ENCODE measurements at places on chromosomes 16 and 17.

GRCh38 chr17:7922269-7922844, 6.3 kb upstream of the RNF227 start:
- no peak for DNase-seq

DNA sequence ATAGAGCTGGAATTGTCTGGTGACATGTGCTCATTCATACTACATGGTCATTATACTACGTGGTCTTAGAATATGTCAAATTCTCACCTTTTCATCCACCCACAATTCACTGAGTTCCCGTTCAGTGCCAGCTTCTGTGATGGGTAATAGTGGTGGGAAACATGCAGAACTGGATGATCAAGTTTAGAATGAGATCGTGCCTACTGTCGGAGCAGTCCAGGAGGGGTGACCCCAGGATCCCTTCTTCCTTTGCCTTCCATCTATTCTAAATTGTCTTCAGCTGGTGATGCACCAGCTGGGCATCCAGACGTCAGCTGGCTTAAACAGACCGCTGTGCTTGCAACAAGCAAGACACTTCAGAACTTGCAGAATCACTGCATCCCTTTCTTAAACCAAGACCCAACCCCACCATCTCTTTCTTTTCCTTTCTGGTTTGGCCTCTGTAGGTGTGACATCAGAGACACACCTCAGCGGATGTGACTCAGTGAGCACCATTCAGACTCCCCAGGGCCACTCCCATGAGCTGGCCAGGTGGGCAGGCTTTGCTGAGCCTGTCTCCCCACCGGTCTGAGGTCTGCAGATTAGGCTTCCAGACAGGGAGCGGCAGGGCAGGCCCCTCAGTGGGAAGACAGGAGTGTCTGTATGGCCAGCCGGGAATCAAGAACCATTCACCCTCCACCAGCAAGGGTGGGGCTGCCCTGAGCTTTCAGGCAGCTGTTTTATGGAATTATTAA, 18.1 kb downstream of the C17orf100 start:
- no peak for DNase-seq

DNA sequence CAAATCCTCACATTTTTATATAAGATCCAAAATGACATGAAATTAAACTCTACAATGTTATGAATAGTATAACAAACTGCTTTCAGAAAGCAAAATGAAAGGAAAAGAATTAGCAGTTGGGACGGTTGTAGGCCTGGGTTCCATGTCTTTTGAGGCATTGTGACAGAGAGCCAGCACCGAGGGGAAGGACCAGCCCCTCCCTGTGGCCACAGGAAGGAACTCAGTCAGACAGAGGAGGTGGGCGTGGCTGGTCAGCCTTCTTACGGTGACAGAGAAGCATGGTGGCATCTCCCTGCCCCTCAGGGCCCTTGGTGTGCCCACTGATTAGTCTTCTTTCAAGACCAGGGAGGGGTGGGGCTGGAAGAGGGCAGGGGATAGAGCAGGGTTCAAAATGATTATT, 5.7 kb downstream of the ZNF319 start:
- DNase-seq, result peak; percentile 45

DNA sequence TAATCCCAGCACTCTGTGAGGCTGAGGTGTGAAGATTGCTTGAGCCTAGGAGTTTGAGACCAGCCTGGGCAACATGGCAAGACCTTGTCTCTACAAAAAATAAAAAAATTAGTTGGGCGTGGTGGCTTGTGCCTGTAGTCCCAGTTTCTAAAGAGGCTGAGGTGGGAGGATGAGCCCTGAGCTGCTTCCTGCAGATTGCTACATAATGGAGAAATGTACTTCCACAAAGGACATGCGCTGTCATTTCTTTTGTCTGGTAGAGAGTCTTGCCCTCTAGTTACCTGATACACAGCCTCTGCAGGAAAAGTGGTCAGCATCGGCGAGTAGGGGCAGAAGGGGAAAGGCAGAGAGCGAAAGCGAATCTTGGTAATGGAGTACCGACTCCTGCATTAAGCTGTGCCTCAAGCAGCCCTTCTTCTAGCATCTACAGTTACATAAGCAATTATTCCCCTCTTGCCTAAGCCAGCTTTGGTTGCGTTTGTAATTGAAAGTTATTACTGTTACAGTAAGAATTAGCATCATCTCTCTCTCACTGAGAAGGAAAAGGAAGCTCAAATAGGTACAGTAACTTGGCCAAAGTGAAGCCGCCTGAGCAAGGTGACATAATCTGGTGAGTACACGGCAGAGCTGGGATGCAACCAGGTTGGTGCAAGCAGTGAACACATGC, 18.5 kb upstream of the GGA2 start:
- DNase-seq, result no peak

GRCh38 chr17:40963838-40964237, 2.9 kb downstream of the KRT39 start:
- peak; percentile 2 for DNase-seq

DNA sequence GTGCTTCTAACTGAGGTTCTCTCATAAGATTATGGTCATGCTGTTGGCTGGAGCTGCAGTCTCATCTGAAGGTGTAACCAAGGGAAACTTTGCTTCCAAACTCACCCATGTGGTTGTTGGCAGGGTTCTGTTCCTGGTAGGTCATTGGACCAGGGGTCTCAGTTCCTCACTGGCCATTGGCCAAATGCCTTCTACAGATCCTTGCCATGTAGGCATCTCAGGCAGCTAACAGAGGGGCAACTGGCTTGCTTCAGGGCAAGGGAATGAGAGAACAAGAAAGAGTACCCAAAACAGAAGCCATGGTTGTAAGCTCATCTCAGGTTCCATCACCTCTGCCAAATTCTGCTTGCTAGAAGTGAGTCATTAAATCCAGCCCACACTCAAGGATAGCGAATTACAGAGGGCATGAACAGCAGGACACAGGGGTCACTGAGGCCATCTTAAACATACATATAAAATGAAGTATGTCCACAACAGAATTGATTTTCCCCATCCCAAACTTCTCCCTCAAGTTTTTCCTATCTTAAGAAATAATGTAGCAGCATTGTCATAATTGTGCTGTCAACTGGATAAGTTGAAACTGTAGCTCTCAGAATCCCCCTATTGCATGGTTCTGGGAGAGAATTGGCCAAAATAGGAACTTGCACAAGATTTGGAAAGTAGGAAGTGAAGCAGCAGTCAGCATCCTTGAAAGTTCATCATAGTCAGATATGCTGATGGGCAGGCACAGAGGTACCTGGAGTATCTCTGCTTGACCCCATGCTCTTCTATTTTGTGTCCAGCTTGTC, 42.4 kb upstream of the CES5A start:
- DNase-seq, result no peak

DNA sequence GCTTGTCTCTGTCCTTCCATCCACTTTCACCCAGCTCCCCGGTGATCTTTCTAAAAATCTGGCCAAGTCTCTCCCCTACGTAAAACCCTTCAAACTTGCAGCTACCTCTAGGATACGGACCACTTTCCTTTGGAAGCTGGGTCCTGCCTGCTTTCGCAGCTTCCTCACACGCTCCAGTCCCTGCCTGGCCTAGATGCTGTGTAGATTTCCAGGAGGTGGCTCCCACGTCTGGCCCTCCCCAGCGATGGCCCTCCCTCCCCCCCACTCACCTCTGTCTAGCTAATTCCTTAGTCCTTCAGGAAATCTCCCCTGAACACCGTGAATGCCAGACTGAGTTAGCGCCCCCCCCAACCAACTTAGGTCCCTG, 579 bp upstream of the LRRC59 start:
- DNase-seq, result no peak

GRCh38 chr17:4744999-4745969, 5.6 kb upstream of the CXCL16 start:
- DNase-seq, result no peak

- DNase-seq, result no peak
Observed at GRCh38 chr16:23064639-23065038, 84.6 kb downstream of the USP31 start.

GRCh38 chr16:3738128-3738527, 20.8 kb upstream of the TRAP1 start:
- no peak for DNase-seq

GRCh38 chr16:78278056-78278450, 178.6 kb downstream of the WWOX start:
- DNase-seq, result no peak

DNA sequence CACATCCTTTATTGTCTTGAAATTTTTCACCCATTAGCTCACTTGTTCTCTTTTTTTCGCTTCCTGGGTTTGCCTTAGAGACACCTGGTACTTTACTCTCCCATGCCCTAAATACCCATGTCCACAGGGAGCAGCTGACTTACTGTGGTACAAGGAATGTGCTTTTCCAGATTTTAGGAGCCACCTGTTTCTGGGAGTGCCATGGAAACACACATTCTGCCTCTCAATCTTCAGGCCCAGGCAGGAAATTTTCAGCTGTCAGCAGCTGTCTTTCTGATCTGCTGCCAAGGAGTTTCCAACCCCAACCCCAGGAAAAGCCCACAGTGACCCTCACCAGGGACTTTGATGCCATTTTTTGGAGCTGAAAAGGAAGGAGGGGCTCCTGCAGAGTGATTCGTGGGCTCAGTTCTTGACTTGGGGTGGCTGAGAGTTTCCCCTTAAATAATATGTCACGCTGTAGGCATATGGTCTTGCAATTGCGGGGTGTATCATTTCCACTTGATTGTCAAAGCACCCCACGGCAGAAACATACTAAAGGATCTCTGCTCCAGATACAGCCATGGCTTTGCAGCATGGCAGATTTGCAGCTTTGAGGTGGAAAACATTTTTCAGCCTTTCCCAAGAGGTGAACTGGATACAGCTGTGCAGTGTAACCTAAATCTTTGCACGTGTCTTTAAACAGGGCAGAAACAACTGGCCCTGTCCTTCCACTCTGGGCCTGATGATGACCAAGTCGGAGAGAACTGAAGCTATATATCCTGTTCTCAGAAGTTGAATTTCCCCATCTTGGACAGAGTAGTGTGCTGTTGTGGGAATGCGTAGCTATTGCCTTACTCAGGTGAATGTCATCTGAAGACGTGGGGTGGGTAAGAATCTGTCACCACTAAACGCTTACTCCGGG, 19.2 kb downstream of the RBFOX1 start:
- DNase-seq, result no peak

- no peak for DNase-seq
Observed at GRCh38 chr17:63275318-63275970, 170.7 kb downstream of the CYB561 start.

DNA sequence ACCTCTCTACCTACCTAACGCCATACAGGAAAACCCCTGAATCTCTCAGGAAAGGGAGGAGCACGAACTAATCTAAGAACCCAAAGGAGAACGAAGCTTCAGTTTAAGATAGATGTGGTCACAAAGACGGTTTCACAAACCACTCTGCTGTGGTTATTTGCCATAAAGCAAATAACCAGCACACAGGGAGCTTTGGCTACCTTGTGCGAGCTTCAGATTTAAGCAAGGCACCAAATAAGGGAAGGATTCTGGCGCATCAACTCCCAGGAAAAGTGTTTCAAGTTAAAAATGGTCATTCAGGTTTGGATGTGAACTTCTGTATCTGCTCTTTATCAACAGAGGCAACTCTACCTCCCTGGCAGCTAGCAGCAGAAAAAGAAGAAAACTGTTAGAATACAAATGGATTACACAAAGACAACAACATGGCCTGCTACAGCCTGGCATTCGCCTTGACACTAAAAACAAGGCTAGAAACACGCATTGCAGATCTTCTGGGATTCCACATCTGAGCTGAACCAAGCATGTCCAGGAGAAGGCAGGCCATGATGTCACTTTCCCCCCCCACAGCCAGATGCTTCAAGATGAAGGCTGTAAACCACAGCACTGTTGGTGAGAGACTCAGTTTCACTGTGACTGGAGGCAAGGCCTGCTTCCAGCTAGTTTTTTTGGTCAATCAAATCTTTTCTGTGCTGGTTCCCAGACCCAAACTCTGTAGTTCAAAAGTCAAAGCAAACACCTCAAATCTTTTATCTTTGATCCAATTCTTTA, 43.6 kb downstream of the SMG6 start:
- no peak for DNase-seq

DNA sequence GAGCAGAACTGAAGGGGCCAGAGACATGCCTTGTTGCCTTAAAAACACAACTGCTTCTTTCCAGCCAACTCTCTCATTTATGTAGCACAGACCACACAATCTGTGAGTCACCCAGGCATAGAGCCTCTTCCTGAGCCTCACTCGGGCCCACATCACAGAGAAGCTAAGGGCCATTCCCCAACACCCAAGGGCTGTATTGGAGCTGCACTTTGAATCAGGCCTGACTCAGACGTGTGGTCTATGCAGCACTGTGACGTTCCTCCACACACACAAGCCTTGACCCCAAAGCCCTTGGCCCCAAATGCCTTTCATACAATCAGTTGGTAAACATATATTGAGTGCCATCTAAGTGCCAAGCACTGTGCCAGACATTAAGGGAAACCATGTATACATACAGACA, 308.9 kb upstream of the DYNLRB2 start:
- DNase-seq, result no peak

GRCh38 chr17:15194859-15195277, 70.3 kb downstream of the PMP22 start:
- no peak for DNase-seq

DNA sequence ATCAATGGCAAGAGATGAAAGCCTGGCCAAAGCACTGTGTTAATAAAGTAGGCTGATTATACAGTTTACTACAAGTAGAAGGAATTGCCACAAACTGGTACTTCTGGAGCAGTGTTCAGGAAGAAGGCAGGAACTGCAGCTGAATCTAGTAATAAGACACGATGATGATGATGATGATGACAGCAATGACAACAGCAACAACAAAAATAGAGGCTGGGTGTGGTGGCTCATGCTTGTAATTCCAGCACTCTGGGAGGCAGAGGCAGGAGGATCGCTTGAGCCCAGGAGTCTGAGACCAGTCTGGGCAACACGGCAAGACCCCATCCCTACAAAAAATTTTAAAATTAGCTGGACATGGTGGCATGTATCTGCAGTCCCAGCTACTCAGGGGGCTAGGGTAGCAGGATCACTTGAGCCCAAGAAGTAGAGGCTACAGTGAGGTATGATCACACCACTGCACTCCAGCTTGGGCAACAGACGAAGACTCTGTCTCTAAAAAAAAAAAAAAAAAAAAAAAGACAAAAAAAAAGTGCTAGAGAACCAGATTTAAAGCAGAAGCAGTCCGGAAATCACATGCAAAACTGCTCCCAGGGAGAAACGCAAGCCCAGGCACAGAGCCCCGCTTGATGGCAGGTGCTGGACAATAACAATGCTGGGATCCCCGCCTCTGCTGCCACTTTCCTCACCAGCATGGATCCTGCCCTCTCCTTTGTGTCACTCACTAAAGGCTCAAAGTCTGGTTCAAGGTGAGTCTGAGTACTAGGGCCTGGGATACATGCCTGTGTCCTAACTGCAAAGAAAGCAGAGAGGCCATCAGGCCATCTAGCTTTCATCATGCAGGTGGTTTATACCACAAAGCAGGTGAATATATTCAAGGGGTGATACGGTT, 44.8 kb downstream of the CPPED1 start:
- no peak for DNase-seq
